Glutamatergic neuron (in vitro differentiated cells): ENCODE measurements at places on chromosomes 1 and 21.
A peak's percentile ranks its signal among the peaks of the same experiment; 100 is the strongest.

DNA sequence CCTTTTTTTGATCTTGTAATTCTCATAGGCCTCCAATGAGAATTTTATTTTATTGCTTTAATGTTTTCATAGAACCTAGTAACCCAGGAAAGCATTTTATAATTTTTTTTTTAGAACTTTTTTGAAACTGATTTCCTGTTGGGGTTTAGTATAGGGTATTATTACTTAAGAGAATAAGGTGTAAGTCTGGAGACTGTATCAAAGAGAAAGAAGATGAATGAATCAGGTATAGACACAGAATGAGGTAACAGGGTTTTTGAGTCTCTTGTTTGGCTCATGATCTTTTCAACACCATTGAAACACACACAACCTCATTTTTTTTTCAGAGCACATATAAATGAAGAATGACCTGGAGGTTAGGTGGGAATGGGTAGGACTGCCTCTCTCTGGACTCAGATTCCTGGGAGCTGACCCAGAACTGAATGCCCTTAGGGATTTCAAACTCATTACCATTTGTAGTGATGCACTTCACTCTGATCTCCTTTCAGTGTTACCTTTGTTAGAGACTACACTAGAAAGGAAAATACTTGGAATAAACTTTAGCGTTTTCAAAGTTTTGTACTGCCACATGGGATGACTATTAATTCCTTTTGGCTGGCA is 51.0 kb downstream of the EPB41 start:
- no peak overlapping the region for H3K27ac ChIP-seq
- H3K4me3 ChIP-seq: no peak overlapping the region
- no peak for DNase-seq
- H3K36me3 ChIP-seq: no peaks in the 10 kb centered on the region

GRCh38 chr1:98975810-98976209 is 28.9 kb downstream of the PLPPR5 start:
- no peaks in the 10 kb centered on the region for H3K27me3 ChIP-seq
- H3K4me1 ChIP-seq: peaks cover 15% of the 10 kb centered on the region
- H3K36me3 ChIP-seq: no peaks in the 10 kb centered on the region

- no peaks in the 10 kb centered on the region for H3K27me3 ChIP-seq
- no peak overlapping the region for H3K4me3 ChIP-seq
- H3K4me1 ChIP-seq: no peaks in the 10 kb centered on the region
- H3K27ac ChIP-seq: no peak overlapping the region
Observed at GRCh38 chr1:91851130-91852010, 34.6 kb downstream of the TGFBR3 start.

- no peak for DNase-seq
- no peak overlapping the region for H3K4me3 ChIP-seq
- H3K27me3 ChIP-seq: peaks cover 3% of the 10 kb centered on the region
- H3K36me3 ChIP-seq: no peaks in the 10 kb centered on the region
- no peaks in the 10 kb centered on the region for H3K4me1 ChIP-seq
Observed at GRCh38 chr1:78080767-78081166, 35.0 kb downstream of the GIPC2 start.

DNA sequence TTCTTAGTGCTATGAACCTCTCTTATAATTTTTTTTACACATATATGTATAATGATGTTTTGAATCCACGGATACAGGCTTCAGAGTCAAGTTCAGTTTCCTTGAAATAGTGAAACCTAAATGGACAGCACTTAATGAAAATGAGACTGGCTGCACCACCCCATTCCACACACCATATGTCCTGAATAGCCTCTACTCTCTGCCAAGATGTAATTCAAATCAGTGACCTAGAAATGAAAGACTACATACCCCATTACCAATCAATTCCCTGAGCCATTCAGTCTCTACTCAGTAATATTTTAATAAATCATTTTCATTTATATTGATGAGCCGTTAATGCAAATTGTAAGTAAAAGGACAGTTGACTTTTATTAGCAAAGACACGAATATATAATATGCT is 614.9 kb upstream of the TMPRSS15 start:
- DNase-seq: no peak
- peaks cover 29% of the 10 kb centered on the region for H3K4me1 ChIP-seq
- H3K36me3 ChIP-seq: no peaks in the 10 kb centered on the region
- peak overlapping the region; percentile 81 for H3K27ac ChIP-seq
- no peak overlapping the region for H3K4me3 ChIP-seq
- H3K27me3 ChIP-seq: no peaks in the 10 kb centered on the region

DNA sequence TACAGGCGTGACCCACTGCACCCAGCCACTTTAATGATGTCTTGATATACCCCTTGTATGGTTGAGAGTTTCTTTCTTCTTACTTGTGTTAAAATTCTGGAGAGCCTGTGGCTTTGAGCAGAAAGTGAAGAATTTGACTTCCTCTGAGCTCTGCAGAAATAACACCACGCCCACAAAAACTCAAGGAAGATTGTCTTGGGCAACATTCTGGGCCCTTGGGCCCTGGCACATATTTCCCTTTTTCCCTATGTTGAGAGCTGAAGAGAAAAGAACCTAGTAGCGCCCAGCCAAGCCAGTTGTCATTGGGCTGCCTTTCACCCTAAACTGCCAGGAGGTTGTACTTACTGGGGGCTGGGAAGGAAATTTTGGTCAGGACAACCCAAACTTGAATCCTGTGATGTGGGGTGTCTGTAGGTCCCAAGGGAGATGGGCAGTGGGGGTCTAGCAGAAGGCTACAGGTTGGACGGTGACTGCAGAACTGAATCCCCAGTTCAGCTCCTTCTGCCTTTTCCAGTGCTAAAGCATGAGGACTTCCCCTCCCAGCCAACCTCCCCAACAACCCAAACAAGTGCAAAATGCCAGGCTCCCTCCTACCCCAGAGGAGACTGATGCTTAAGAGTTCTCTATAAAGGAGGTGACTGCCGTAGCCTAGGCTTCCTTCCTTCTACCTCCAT is 11.7 kb upstream of the SNAPIN start:
- DNase-seq: no peak
- peak overlapping the region; percentile 52 for H3K27ac ChIP-seq
- H3K27me3 ChIP-seq: peaks cover 9% of the 10 kb centered on the region
- H3K4me1 ChIP-seq: peaks cover 2% of the 10 kb centered on the region
- H3K36me3 ChIP-seq: peaks cover 4% of the 10 kb centered on the region

- peaks cover 7% of the 10 kb centered on the region for H3K36me3 ChIP-seq
- no peaks in the 10 kb centered on the region for H3K27me3 ChIP-seq
- no peak for DNase-seq
- no peak overlapping the region for H3K27ac ChIP-seq
Observed at GRCh38 chr1:51294566-51295184, 35.7 kb downstream of the TTC39A start.

DNA sequence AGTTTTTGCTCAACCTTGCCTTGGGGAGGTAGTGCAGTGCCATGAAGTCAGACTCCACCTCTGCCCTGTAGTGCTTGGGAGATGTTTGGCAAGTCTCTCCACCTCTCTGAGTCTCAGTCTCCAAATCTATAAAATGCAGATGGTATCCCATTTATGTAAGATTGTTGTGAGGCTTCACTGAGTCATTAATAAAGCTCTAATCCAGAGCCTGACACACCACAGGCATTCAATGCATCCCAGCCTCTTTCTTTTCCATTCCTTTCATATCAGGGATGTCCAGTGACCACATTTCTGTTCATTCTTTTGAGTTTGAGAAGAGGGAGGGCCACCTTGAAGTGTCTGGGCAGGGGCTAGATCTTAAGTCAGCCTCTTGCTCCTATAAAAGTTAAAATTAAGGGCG is 37.6 kb upstream of the LMO4 start:
- no peak for DNase-seq
- H3K27ac ChIP-seq: no peak overlapping the region
- peaks cover 5% of the 10 kb centered on the region for H3K27me3 ChIP-seq
- H3K4me3 ChIP-seq: no peak overlapping the region
- peaks cover 14% of the 10 kb centered on the region for H3K4me1 ChIP-seq

DNA sequence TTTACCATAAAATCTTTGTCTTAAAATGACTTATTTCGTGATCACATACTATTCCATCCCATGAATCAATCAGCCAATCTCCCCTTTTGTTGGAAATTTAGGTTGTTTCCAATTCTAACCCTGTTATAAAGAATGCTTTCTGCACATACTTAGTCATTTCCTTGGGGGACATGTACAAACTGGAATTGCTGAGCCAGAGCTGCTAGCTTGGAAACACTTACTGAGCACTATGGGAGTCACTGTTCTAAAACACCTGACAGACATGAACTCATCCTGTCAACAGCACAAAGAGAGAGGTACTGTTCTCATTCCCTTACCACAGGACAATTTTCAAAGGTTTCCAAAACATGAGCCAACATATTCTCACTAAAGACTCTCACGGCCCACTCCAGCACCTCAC is 32.1 kb downstream of the AK2 start:
- H3K27me3 ChIP-seq: peaks cover 1% of the 10 kb centered on the region
- no peak overlapping the region for H3K4me3 ChIP-seq
- no peak overlapping the region for H3K27ac ChIP-seq
- peaks cover 9% of the 10 kb centered on the region for H3K4me1 ChIP-seq
- no peak for DNase-seq

GRCh38 chr1:46527474-46528296 is 23.8 kb downstream of the KNCN start:
- H3K27me3 ChIP-seq: peaks cover 27% of the 10 kb centered on the region
- H3K36me3 ChIP-seq: no peaks in the 10 kb centered on the region
- no peak overlapping the region for H3K27ac ChIP-seq
- DNase-seq: peak; percentile 88
- H3K4me1 ChIP-seq: peaks cover 2% of the 10 kb centered on the region
- H3K4me3 ChIP-seq: no peak overlapping the region

- peak overlapping the region; percentile 64 for H3K27ac ChIP-seq
- H3K27me3 ChIP-seq: no peaks in the 10 kb centered on the region
- H3K36me3 ChIP-seq: no peaks in the 10 kb centered on the region
- no peak overlapping the region for H3K4me3 ChIP-seq
- H3K4me1 ChIP-seq: peaks cover 15% of the 10 kb centered on the region
Observed at GRCh38 chr1:231969076-231969475, 342.5 kb downstream of the DISC1 start.

DNA sequence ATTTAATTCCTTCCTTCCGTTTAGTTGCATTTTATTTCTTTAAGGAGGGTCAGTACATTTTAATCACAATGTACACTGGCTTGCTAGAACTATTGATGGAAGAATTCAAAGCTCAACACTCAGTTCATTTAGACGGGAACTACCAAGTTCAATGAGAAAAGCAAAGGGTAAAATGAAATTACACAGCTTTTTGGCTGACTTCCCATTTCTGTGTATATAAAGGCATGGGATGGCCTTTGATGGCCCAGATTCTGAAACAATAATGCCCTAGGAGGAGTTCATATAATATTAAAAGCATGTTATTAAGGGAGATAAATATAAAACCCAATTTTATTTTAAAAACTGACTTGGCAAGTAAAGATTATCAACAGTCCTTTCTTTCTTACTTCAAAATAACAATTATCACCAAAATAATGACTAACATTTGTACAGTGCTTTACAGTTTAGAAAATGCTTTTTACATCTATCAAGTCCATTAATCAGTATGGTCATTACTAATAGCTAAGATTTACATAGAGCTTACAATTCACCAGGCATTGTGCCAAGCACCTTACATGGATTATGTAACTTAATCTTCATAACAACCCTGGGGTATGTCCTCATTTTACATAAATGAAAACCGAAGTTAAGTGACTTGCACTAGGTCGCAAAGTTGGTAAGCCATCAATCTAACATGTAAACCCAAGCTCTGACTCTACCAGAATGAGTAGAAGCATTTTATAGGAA is 402.4 kb downstream of the OMA1 start:
- no peaks in the 10 kb centered on the region for H3K36me3 ChIP-seq
- H3K27ac ChIP-seq: no peak overlapping the region
- no peak overlapping the region for H3K4me3 ChIP-seq
- DNase-seq: no peak
- H3K27me3 ChIP-seq: no peaks in the 10 kb centered on the region

DNA sequence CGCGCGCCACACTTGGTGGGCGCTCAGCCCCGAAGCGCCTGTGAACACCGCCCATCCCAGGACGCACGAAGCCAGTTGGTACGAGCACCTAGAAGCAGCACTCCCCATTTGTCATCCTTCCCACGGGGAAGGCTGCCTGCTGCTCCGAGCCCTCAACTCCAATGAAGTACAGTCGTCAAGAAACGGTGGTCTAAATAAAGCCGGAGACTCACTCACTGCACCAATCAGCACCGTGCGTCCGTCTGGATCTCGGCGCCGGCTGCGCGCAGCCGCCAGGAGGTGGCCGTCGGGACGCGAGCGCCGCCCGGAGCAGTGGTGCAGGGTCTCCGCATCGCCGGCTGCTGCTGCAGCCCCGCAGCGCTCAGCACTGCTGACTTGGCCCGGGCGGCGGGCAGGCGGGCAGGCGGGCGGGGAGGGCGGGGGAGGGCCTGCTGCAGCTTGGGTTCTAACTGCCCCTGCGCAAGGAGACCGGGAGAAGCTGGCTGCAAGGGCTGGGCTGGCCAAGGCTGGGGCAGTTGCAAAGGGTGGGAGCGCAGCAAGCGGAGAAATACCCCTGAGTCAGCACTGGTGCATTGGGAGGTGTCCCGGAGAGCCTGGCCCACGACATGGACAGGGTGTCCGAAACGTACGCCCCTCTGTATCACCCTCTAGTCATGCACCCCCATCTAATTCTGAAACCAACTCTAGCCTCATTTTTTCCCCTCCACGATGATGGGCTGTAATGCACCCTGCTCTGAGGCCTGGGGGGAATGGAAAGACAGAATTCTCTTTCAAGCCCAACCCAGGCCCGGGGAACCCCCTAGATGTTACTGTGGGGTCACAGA is 35.8 kb upstream of the H6PD start:
- H3K4me3 ChIP-seq: peak overlapping the region; percentile 77
- H3K4me1 ChIP-seq: peaks cover 26% of the 10 kb centered on the region
- no peak overlapping the region for H3K27ac ChIP-seq

- H3K27ac ChIP-seq: no peak overlapping the region
- H3K4me1 ChIP-seq: peaks cover 8% of the 10 kb centered on the region
- no peaks in the 10 kb centered on the region for H3K36me3 ChIP-seq
- H3K27me3 ChIP-seq: peaks cover 8% of the 10 kb centered on the region
- H3K4me3 ChIP-seq: no peak overlapping the region
Observed at GRCh38 chr1:10617931-10618885, 143.5 kb downstream of the PEX14 start.

DNA sequence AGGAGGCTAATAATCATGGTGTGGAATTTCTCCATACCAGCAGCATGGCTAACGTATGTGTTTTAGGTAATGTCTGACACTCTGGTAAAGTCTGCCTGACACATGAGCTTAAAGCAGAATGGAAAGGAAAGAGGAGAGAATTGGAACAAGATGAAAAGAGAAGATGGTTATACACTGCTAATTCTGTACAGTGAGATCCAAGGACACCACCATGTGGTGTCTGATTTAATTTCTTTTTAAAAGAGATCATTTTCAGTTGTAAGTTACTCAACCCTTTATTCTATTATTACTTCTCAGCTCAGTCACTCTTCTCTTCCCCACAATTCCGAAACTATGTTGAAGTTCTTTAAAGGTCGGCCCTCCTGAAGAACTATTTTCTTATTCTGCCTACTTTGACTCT is 15.6 kb downstream of the PRKAB2 start:
- H3K4me3 ChIP-seq: no peak overlapping the region
- H3K4me1 ChIP-seq: no peaks in the 10 kb centered on the region
- no peak overlapping the region for H3K27ac ChIP-seq
- no peak for DNase-seq
- no peaks in the 10 kb centered on the region for H3K36me3 ChIP-seq

DNA sequence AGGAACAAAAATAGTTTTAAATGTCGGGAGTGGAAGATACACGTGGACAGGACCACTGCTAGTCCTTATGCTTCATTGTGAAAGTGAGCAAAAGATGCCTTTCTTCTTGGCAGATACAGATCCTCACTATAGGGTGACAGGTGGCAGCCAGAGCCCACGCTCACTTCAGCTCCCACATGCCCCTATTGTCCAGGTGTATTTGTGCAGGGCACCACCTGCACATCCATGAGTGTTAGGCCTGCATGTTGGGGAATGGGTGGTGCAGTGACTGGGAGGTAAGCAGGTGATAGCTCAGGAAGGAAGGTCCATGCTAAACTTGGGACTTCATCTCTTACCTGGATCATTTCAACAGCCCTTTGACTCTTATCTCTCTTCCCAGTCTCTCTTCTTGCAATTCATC is 27.4 kb downstream of the SLC5A9 start:
- H3K27me3 ChIP-seq: peaks cover 2% of the 10 kb centered on the region
- H3K36me3 ChIP-seq: no peaks in the 10 kb centered on the region
- no peak overlapping the region for H3K27ac ChIP-seq
